ENCODE measurements at places on chromosomes 1 and 21.

DNA sequence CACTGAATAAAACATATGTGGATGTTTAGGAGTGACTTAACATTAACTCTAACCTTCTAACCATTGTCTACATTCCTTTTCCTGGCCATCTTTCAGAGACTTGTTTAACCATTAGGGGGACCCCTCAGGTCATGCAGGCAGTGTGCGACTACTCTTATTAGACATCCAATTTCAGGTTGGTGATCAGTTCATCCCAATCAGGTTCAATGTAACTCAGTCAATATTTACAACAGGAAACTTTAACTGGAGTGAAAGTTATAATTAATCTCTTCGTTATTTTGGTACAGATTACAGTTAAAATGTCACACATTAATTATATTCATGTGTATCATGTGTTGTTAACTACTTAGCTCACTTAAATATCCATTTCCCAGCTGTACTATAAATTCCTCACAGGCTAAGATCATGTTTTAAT is 68.8 kb upstream of the RGS1 start:
- DNase-seq = peak; percentile 72

GRCh38 chr1:186842547-186842946 is 13.8 kb downstream of the PLA2G4A start:
- DNase-seq = no peak

DNA sequence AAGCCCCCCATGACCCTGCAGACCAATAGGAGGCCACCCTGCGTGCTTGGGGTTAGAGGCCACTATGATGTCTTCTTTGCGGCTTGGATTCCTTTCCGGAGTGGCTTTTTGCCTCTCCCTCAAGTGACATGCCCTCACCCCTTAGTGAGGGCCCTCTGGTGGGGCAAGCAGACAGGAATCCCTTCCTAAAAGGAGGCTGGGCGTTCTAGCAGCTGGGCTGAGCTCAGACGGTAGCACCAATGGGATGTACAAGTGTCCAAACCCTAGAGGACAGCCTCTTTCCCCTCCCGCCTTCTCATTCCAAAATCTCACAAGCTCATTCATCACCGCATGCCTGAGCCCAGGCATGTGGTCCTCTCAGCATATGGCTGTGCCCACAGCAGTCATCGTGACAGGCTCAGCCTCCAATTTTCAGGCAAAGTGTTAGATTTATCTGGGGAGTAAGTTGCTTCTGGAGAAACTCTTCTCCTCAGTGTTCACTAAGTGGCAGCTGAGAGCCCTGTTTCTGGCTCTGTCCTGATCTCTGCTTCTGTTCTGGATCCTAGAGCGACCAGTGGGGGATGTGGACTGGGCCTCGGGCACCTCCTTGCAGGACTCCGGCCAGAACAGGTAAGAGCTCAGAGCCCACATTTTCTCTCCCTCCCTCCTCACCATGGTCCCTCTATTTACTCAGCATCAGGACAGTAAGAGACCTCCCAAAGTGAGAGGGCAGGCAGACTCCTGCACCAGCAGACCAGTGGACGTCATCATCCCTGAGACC is 4.8 kb downstream of the KIAA1614 start:
- DNase-seq = no peak

DNA sequence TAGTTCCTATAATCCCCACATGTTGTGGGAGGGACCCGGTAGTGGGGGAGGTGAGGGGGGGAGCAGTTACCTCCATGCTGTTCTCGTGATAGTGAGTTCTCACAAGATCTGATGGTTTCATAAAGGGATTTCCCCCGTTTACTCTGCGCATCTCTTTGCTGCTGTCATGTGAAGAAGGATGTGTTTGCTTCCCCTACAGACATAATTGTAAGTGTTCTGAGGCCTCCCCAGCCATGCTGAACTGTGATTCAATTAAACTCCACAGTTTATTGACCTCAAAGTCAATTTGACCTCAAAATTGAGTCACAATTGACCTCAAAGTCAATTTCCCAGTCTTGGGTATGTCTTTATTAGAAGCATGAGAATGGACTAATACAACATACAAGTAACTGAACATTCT is 19.7 kb downstream of the DPH5 start:
- DNase-seq = no peak

DNA sequence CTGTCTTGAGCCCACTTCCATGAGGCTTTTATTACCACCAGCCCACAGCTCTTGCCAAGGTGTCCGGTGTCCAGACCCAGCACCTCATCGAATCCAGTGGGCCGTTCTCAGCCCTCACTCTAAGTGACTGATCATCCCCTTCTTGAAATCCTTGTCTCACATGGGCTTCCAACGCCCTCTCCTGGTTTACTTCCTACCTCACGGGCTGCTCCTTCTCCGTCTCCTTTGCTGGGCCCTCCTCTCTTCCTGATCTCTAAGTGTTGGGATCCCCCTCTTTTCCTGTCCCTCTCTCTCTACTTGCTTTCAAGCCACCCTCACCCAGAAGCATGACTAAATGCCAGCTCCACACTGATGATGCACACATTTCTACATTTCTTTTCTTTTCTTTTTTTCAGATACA is 9.0 kb upstream of the RHBG start:
- peak; percentile 63 for DNase-seq

DNA sequence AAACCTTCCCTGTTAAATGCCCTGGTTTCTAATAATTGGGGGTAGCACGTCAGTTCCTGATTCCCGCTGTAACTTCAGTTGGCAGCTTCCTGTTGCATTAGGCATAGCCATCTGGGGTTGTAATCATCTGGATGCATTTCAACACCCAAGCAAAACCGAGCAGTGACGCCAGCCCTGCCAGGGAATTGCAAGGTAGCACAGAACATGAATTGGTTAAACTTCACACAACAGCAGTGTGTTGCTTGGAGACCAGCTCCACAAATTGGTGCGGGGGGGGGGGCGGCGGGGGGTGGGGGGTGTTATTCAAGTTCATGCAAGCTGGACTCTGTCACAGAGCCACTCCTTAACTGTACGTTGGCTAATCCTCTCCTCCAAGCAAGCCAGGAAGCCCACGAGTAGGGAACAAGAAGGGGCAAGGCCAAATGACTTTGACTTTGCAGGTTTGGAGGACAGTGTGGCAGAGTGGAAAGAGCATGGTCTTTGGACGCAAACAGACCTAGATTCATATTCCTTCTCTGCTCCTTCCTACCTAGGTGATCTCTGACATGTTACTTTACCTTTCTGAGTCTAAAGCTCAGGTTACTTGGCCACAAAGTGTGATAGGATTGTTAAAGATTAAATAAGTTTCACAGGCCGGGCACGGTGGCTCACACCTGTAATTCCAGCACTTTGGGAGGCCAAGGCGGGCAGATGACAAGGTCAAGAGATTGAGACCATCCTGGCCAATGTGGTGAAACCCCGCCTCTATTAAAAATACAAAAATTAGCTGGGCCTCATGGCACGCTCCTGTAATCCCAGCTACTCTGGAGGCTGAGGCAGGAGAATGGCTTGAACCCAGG is 4.7 kb downstream of the LAX1 start:
- DNase-seq = peak; percentile 79

GRCh38 chr1:111551623-111552411 is 48.4 kb upstream of the ADORA3 start:
- no peak for DNase-seq

- DNase-seq = no peak
Measured at GRCh38 chr1:165444897-165445370, at the start of gene RXRG. Gene RXRG (minus strand): TSS chr1:165445126. CDS start chr1:165444893, 233 bp downstream.

DNA sequence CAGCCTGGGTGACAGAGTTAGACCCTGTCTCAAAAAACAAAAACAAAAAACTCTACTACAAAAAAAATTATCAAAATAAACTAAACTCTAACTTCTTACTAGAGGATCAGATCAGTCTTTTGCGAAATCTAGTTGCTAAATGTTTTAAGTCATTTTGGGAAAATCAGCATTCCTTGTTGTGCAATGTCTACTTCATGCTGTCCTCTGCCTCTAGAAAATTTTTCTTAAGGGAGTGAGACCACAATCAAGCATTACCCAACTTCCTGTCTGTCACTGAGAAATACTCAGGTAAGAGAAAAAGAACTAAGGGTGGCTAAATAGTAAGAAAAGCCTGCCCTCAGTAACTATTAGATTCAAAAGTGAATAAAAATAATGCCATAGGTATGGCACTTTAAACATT is 67.2 kb upstream of the FOXD3 start:
- DNase-seq = no peak

GRCh38 chr1:53187401-53187800 is 9.2 kb upstream of the CPT2 start:
- DNase-seq = no peak

DNA sequence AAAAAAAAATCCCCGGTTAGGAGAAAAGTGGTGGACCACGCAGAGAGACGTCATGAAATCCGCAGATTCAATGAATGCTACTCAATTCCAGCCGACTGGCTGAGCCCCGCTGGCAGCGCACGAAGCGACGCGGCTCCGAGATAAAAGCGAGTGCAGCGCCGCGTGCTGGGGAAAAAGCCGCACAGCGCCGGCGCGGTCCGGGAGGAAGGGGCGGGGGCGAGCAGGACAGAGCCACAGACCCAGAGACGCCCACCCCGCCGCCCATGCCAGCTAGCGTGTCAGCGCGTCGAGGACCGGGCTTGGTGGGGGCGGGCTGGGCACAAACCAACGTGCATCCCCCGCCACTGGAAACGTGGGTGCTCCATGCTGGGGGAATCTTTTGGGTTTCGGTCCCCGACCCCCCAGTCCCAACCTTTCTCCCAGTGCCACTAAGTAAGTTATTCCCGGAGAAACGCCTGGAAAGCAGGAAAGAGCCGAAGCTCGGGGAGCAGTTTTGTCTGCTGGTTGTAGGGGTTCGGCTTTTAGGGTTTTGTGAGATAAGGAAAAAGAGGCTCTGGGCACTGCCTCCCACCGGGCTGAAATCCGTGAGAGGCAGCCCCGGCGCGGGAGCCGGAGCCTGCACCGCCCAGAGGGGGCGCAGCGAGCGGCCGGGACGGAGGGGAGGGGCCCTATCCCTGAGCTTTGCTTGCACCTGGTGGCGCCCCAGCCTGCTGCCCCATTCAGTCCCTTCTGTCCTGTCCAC is at the start of gene KCNJ6:
Gene KCNJ6, minus strand, starts transcription at position 148 of the 742 bp plus-strand sequence. CDS start 75,775 bp downstream, outside the sequence.
- DNase-seq = peak; percentile 79

DNA sequence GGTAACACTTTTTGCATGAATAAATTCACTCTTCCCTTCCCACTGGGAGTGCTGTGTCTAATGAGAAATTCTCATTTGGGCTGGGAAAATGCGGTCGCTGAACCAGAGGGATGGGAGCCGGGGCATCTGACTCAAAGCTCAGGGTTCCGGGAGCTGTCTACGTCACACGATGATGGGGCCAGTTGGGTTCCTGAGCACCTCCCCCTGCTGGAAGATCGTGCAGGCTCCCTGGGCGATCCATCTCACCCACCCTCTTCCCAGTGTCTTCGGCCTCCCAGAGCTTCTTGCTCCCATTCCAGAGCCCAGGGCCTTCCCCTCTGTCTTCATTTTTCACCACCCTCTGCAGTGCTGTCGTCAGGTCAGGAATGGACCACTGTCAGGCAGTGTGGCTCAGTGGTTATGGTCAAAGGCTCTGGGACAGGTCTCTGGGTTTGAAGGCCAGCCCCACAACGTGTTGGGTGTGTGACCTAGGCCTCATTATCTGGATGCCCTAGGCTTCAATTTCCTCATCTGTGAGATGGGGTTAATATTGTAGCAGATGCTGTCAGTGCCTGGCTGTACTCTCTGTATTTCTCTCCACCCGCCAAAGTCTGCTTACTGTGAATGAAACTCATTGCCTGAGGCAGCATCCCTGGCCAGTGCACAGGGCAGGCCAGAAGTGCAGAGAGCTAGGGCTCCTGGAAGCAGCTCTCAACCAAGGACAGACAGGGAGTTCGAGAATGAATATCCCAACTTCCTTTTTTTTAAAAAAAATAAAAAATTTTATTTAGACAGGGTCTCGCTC is 31.8 kb downstream of the IGSF21 start:
- peak; percentile 1 for DNase-seq

- DNase-seq = no peak
Measured at GRCh38 chr1:87834941-87835340, 506.3 kb downstream of the LMO4 start.

DNA sequence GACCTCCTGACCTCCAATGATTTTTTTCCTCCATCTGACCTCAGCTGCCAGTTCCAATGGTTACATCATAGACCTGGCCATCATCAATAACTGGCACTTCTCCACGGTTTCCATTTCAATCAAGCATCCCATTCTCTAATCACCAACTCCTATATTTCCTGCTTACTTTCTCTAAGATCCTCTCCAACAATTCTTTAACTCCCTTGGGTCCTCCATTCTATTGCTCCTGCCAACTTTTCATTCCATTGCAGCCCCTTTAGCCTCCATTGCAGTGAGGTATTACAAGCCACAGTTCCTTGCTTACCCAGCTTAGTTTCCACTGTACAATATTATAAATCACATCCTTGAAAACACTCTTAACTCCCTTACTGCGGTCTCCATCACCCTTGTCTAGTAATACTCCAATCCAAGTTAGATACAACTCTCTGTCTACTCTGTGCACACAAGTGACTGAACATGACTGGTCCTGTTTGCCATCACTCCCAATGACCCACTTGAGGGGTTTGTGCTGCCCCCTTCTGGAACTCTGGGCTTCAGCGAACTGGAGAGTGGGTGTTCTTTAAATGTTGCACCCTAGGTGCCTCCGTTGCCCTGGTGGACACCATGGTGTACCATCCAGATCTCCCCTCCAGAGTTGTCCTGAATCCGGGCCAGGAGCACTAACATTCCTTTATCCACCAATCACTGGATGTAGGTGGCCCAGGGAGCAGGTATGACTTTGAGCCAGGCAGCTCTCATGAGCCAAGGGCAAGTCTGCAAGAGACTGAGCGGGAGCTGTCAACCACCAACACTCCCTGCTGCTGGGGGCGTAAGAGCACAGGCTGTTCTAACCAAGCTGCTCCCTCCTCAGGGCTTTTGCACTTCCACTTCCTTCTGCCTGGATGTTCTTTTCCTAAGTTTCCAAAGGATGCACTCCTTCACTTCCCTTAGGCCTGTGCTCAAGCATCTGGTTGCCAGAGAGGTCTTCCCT is 3.7 kb upstream of the FNDC7 start:
- DNase-seq = peak; percentile 24

- DNase-seq = no peak
Measured at GRCh38 chr1:118116401-118116800, 68.6 kb downstream of the SPAG17 start.

DNA sequence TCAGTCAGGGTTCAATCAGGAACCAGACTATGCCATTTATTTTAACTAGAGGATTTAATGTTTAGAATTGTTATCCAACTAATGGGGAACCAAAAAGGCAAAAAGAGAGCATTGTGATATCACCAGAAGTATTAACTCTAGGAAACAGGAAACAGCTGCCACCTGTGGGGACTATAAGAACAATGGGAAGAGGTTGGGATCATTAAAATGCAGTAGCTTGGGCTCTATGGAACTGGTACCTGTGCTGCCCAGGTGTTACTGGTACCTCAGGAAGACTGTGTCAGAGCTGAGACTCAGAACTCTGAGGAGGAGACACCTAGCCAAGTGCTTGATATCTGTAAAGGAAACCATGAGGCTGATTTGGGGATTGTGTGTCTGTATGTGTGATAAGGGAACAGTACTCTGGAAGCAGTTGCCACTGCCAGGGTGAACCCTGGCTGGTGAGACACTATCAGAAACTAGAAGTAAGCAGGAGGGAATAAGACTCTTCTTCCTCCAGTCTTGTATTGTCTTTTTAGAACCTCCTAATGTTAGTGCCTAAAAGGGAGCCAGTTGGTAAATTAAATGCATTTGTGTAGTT is 49.4 kb downstream of the MAN1A2 start:
- no peak for DNase-seq

- DNase-seq = no peak
Measured at GRCh38 chr1:223008808-223009207, 134.2 kb downstream of the TLR5 start.

All from ELR (cell line).